ENCODE measurements at places on chromosomes 5 and 9. TPM values are rescaled to one million over a fixed set of nuclear protein-coding genes. Genes with fewer than 3 reads are reported as not detected.

DNA sequence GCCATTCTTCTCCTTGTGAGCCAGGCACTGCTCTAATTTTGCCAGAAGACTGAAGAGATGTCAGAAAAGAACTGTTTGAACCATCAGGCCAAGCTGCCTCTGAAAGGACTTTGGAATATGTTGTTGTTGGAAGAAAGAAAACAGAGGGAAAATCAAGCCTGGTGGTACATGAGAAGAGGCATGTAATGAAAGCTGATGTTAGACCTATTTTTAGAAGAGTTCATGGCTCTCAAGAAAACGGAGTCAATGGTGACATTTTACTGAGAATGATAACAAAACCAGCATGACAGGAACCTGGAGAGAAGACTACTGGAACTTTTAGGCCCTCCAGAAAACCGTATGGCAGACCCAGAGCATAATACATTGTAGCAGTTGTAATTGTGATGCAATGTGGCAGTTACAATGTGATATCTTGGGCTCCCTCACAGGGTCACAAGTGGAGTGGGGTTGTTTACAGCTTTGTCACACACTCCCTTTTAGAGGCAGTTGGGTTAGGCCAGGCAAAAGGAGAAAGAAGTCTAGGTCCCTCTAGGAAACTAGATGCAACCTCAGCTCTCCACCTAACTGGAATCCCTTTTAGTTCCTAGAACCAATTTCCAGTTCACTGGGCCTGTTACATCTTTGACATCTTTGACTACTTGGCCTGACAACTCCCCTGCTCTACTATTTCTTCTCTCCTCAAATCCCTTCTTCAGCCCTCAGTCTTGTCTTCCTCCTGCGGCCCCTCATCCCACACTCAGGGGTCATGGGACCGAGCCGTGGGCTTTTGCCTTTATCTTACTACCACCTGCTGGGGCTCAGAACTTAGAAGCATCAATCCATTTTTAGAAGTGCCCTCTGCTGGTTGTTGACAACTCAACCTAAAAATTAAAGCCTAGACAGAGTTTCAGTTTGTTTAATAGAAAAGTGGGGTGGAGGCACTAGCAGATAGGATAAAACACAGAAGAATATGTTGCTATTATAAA lies 61.2 kb upstream of the JAK2 start:
- peaks cover 12% of the 10 kb centered on the region for H3K36me3 ChIP-seq
- no peaks in the 10 kb centered on the region for H3K27me3 ChIP-seq

The GPRIN1 gene
- 4.4 TPM for polyA plus RNA-seq

DNA sequence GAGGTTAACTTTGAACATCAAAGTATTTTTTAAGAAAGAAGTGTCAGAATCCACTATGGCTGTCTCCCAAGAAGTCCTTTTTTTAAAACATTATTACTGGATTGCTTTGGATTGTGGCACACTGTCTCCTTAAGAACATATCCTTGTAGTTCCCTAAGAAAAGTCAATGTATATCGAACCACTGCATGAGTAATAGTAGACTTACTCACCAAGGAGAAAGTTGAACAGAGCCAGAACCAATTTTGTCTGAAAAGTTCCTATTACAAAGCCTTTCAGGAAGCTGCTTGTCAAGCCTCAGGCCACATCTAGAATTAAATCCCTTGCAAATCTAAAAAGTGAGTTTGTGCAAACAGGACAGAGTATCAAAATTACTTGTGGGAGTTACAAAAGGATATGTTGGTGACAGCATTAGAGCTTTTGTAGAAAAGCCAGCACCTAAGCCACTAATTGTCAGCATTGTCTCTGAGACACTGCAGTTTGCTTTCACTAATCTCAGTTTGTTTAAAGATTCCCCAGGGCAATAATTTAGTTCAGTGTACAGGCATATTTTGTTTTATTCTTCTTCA lies 195.4 kb downstream of the MPDZ start:
- H3K27ac ChIP-seq = no peak overlapping the region
- DNase-seq = no peak
- no peaks in the 10 kb centered on the region for H3K36me3 ChIP-seq
- no peaks in the 10 kb centered on the region for H3K4me1 ChIP-seq
- H3K4me3 ChIP-seq = no peak overlapping the region

The MPDZ gene
- polyA plus RNA-seq = 32.6 TPM

GRCh38 chr5:140563596-140563995 lies 802 bp downstream of the APBB3 start:
- DNase-seq = no peak
- H3K27me3 ChIP-seq = no peaks in the 10 kb centered on the region
- H3K36me3 ChIP-seq = no peaks in the 10 kb centered on the region
- no peak overlapping the region for H3K27ac ChIP-seq
- peak overlapping the region; percentile 86 for H3K4me3 ChIP-seq

Measured in GM23338 (cell line).